Progenitor cell of endocrine pancreas (in vitro differentiated cells): ENCODE measurements at places on chromosomes 4 and X. TPM values are rescaled to one million over a fixed set of nuclear protein-coding genes. Genes with fewer than 3 reads are reported as not detected.
A peak's percentile ranks its signal among the peaks of the same experiment; 100 is the strongest.

CFAP99 gene
- total RNA-seq = not detected in 2 replicates

XKRX gene
- total RNA-seq = 0.44 and 0.86 TPM in 2 replicates

GRCh38 chr4:113974467-113974866 lies 5.0 kb downstream of the ARSJ start:
- DNase-seq = no peak

GRCh38 chr4:128512767-128513322 lies 225.2 kb upstream of the PGRMC2 start:
- DNase-seq = no peak

DNA sequence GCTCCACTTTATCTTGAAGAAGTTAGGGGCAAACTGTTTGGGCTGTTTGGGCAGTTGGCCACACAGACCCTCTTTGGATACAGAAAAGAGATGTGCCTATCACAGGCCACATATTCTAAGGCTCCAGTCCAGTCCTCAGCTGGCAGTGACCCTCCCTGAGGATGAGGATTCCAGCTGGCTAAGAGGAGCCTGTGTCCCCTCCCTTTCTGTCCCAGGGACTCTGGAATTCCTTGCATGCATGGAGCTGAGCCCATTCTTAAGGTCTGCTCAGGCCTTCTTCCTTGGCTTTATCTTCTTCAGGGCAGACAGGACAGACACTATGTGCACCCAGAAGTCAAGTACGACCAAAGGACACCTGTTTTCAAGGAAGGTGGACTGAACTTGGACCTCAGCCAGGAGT lies 23.8 kb upstream of the GK2 start:
- no peak for DNase-seq

DNA sequence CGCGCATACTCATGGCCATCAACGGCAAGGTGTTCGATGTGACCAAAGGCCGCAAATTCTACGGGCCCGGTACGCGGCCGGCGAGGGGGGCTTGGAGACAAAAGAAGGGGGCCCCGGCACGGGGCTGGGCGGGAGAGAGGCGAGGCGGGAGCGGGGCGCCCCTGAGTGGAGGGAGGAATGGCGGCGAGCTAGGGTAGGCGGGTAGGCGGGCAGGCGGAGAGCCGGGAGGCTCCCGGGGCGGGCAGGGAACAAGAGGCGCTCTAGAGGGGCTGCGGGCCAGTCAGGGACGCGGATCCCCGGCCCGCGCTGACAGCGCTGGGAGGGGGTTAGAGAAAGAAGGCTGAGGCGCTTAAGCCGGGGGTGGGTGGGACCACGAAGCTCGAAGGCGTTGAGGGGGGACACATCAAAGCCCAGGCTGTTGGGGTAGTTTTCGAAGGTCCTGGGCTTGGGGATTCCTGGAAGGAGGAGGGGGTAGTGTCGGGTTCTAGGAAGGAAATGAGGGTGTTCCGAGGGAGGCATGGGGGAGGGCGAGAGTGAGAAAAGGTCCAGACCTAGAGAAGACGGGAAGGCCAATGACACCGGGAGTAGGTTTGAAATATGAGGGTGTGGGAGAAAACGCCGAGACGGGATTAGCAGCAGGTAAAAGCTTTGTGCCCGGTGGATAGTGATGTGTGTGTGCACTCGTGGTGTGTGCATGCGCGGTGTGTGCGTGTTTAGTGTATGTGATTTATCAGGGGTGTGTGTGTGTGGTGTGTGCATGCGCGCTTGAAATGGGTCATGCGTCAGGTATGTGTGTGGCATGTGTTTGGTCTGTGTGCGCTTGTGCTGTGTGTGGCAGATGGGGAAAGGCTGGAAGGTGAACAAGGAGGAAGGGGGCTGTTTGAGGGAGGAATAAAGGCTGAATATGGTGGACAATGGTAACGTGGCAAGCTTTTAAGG lies 807 bp downstream of the PGRMC1 start:
- peak; percentile 15 for DNase-seq

DNA sequence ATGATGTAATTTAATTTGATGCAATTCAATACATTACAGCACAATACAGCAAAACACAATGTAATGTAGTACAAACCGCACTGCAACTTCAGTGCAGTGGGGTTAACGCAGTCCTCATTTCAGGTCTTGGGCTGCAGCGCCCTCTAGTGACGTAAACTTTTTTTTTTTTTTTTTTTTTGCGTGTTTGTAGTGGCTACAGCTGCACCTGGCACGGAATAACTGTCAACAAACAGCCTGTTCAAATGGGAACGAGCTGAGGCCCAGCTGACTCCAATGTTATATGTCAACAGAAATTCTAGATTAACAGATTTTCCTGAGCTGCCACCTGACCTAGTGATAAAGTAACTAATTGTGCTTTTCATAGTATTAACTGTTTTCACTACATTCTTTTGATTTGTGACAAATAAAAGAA lies 33.5 kb upstream of the RASSF6 start:
- no peak for DNase-seq

DNA sequence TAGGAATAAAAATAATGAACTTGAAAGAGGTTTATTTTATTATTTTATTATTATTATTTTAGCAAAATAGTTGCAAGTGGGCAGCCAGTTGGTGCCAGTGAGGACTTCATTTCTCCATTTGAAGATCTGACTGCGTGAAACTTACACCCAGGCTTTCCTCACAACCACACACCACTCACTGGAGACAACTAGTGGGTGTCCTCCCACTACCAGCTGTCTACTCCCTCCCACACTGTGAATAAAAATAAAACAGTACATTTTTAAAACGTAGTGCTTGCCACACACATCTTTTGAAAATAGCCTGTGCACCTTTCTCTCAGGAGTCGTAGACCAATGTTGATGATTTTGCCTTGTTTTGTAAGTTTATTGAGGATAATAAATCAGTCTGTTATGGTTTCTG lies 7.4 kb downstream of the FGF13 start:
- no peak for DNase-seq

DNA sequence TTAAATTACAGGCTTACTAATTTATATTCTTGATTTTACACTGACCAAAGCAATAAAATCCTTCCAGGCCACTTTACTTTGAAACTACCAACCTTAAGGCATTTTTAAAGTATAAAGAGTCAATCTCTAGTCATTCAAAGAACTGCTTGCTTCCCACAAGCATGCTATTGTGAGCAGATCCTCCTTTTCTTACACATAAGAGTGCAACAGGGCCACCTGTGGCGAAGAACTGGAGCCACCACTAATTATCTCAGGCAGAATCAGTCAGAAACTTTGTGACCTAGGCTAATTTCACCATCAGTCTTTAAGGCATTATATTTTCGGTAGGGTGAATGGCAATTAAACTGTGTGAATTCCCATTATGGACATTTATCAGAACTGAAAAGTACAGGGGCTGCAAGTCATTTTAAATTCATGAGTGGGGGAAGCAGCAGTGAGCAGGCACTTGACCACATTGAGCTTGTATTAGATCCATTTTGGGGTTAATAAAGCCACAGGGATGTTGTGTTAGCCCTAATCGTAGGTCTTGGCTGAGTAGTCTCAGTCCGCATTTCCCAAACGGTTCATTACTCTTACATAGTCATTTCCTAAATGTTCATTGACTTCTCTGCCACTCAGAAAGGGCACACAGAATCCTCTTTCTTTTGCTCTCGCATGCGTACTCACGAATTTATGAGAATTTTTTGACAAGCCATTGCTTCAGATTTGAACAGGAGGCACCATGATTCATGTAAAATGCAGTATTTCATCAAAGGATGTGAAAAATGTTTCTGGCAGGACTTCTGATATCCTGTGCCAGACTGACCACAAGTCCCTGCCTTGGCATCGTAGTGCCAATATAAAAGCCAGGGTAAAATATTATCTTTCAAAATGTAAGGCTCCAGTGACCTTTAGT lies 39.8 kb downstream of the NPY2R start:
- no peak for DNase-seq

DNA sequence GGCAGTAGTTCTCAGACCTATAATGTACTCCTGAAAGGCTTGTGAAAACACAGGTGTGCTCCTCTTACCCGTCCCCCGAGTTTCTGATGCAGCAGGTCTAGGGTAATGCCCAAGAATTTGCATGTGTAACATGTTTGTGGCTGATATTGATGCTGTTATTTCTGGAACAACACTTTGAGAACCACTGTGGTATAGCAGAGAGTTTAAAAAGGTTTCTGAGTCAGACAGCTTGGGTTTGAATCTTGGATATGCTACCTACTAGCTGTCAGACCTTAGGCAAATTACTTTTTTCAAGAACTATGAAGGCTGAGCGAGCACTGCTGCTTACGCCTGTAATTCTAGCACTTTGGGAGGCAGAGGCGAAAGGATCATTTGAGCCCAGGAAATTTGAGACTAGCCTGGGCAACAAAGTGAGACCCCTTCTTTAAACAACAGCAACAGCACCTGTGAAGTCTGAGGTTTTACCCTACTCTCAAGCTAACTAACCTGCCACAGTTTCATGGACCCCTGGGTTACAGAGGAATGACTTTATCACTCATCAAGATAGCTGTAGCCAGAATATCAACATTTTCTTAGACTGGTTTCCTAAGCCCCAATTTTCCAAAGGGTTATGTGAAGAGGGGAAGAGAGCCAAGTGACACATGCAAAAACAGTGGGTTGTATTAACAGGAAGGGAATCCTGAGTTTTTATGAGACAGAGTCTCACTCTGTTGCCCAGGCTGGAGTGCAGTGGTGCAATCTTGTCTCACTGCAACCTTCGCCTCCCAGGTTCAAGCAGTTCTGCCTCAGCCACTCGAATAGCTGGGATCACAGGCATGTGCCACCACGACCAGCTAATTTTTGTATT lies 5.1 kb downstream of the AFF1 start:
- DNase-seq = no peak

- no peak for DNase-seq
Measured at GRCh38 chr4:59484944-59485343, 1715.2 kb upstream of the ADGRL3 start.
